ENCODE measurements at places on chromosomes 2 and 18. TPM values are rescaled to one million over a fixed set of nuclear protein-coding genes. Genes with fewer than 3 reads are reported as not detected.

The SKOR2 gene
- not detected for total RNA-seq

The OSBPL6 gene
- 20.6 TPM for total RNA-seq

The CYS1 gene
- total RNA-seq = 0.16 TPM

The ELOA2 gene
- not detected for total RNA-seq

The MYCN gene
- total RNA-seq = not detected

The STK39 gene
- total RNA-seq = 21.4 TPM

The ATP5F1A gene
- total RNA-seq = 918 TPM

The INPP5D gene
- 2.5 TPM for total RNA-seq

Measured in myocyte (in vitro differentiated cells).